ENCODE measurements at places on chromosomes 5 and 9. TPM values are rescaled to one million over a fixed set of nuclear protein-coding genes. Genes with fewer than 3 reads are reported as not detected.

Gene TMEM161B
- 24.0 TPM for total RNA-seq

Gene TNFSF8
- total RNA-seq, result 88.8 TPM

GRCh38 chr5:61637566-61637965 is 305.5 kb downstream of the ZSWIM6 start:
- DNase-seq, result no peak
- H3K27me3 ChIP-seq, result peaks cover 6% of the 10 kb centered on the region
- H3K4me1 ChIP-seq, result no peaks in the 10 kb centered on the region
- H3K4me3 ChIP-seq, result no peak overlapping the region

DNA sequence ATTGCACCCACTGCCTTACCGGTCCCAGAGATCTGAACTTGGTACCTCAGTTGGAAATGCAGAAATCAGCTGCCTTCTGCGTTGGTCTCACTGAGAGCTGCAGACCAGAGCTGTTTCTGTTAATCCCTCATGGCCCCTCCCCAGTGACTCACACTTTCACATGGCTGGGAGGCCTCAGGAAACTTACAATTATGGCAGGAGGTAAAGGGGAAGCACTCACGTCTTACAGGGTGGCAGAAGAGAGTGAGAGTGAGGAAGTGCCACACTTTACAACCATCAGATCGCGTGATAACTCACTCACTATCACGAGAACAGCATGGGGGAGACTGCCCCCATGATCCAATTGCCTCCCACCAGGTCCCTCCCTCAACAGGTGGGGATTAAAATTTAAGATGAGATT is 648.5 kb downstream of the MTRR start:
- H3K4me3 ChIP-seq, result no peak overlapping the region
- no peaks in the 10 kb centered on the region for H3K36me3 ChIP-seq
- DNase-seq, result no peak
- no peak overlapping the region for H3K27ac ChIP-seq
- H3K4me1 ChIP-seq, result no peaks in the 10 kb centered on the region
- no peaks in the 10 kb centered on the region for H3K27me3 ChIP-seq

GRCh38 chr5:149205625-149206523 is 64.6 kb downstream of the ABLIM3 start:
- no peaks in the 10 kb centered on the region for H3K36me3 ChIP-seq
- no peaks in the 10 kb centered on the region for H3K4me1 ChIP-seq

GRCh38 chr9:129612123-129612522 is 8.8 kb downstream of the C9orf50 start:
- peaks cover 2% of the 10 kb centered on the region for H3K27me3 ChIP-seq
- no peaks in the 10 kb centered on the region for H3K36me3 ChIP-seq
- peaks cover 30% of the 10 kb centered on the region for H3K4me1 ChIP-seq
- no peak overlapping the region for H3K4me3 ChIP-seq
- no peak for DNase-seq

DNA sequence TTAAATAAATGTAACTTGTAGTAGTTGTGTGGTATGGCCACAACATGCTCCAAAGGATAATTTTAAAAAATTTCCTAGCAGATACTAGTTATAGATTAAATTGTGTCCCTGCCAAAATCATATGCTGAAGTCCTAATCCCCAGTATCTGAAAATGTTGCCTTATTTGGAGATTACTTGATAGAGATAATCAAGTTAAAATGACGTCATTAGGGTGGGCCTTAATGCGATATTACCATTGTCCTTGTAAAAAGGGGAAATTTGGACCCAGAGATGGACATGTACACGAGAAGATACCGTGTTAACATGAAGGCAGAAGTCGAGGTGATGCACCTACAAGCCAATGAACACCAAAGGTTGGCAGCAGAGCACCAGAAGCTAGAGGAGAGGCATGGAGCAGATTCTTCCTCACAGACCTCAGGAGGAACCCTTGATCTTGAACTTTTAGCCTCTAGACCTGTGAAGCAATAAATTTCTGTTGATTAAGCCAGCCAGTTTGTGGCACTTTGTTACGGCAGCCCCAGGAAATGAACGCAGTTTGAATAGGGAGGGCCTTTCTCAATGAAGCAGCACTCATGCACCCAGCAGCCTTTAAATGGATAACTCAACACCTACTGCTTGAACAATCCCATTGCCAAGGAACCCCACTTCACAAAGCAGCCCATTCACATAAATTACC is 148.9 kb downstream of the ARHGAP26 start:
- no peaks in the 10 kb centered on the region for H3K27me3 ChIP-seq
- no peak for DNase-seq
- H3K4me3 ChIP-seq, result no peak overlapping the region
- H3K4me1 ChIP-seq, result peaks cover 11% of the 10 kb centered on the region

DNA sequence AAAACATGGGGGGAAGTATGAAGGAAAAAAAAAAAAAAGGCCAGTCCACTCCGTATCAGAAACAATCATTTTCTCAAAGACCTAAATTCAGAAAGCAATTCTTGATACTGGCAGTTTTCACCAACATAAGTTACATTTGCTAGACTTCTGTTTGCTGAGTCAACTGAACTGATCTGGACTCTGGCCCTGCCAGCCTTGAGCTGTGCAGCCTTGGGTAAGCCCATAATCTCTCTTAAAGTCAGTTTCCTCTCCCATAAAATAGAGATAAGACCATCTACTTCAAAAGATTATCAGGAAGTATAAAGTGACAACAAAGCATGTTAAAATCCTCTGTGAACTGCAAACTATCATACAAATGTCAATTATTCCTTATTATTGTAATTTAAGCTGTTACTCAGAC is 106.8 kb downstream of the MAPKAP1 start:
- H3K27ac ChIP-seq, result no peak overlapping the region
- H3K36me3 ChIP-seq, result no peaks in the 10 kb centered on the region
- peaks cover 2% of the 10 kb centered on the region for H3K4me1 ChIP-seq

- H3K27ac ChIP-seq, result no peak overlapping the region
- no peak overlapping the region for H3K4me3 ChIP-seq
- H3K36me3 ChIP-seq, result peaks cover 13% of the 10 kb centered on the region
- H3K4me1 ChIP-seq, result no peaks in the 10 kb centered on the region
These were observed 34.6 kb downstream of the FXN start for GRCh38 chr9:69070201-69070600.

Measured in activated CD4-positive, alpha-beta T cell treated with anti-CD3 and anti-CD28 coated beads, Interleukin-2, amount 10 ng/mL, durations not matched to agents 7 days and 5 days (primary cell).